CD8-positive, alpha-beta memory T cell (primary cell): ENCODE measurements at places on chromosomes 2 and 18.

DNA sequence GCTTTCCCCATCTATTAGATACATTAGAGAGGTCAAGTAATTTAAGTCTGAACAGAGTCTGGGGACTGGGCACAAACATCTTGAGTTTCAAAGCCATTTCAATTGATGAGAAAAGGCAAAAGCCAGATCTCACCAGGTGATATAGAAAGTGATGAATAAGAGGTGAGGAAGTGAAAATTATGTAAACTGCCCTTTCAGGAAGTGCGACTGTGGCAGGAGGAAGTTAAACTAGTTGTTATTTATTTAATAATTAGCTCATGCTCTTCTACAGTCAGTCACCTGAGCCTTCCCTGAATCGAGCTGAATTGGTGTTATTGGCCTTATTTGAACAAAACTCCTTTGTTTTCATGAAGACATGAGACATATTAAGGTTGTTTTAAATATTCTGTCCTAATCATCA, 115.1 kb downstream of the CDH20 start:
- no peak overlapping the region for H3K4me3 ChIP-seq
- DNase-seq, result no peak
- no peaks in the 10 kb centered on the region for H3K4me1 ChIP-seq
- no peaks in the 10 kb centered on the region for H3K27me3 ChIP-seq
- no peaks in the 10 kb centered on the region for H3K36me3 ChIP-seq

- H3K27ac ChIP-seq, result no peak overlapping the region
- no peak overlapping the region for H3K4me3 ChIP-seq
- no peak for DNase-seq
- H3K36me3 ChIP-seq, result no peaks in the 10 kb centered on the region
These were observed 21.1 kb downstream of the CPS1 start for GRCh38 chr2:210577263-210578071.

- DNase-seq, result no peak
- no peak overlapping the region for H3K27ac ChIP-seq
- no peaks in the 10 kb centered on the region for H3K4me1 ChIP-seq
- H3K27me3 ChIP-seq, result no peaks in the 10 kb centered on the region
- H3K36me3 ChIP-seq, result no peaks in the 10 kb centered on the region
- H3K4me3 ChIP-seq, result no peak overlapping the region
These were observed 57.1 kb upstream of the KLHL29 start for GRCh38 chr2:23327887-23328286.

GRCh38 chr2:236167297-236168109, 683 bp downstream of the GBX2 start:
- H3K27ac ChIP-seq, result no peak overlapping the region
- no peak overlapping the region for H3K4me3 ChIP-seq
- H3K27me3 ChIP-seq, result peaks cover 24% of the 10 kb centered on the region
- H3K36me3 ChIP-seq, result no peaks in the 10 kb centered on the region

DNA sequence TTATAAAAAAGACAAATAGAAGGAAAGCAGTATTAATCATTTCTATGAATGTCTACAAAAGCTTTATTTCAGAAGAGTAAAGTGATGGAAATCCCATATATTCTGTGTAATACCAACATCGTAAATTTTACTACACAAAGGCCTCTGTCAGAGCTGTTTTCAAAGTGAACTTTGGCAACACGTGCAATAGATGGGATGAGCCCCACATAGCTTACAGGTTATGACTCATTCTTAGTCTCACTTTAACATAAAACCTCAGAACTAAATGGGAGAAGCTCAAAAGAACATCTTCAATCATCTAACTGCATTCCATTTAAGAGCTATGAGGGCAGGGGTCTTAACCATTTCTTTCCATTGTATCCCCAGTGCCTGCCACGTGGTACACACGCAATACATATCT, 11.5 kb downstream of the VPS4B start:
- DNase-seq, result no peak
- H3K4me1 ChIP-seq, result peaks cover 24% of the 10 kb centered on the region

DNA sequence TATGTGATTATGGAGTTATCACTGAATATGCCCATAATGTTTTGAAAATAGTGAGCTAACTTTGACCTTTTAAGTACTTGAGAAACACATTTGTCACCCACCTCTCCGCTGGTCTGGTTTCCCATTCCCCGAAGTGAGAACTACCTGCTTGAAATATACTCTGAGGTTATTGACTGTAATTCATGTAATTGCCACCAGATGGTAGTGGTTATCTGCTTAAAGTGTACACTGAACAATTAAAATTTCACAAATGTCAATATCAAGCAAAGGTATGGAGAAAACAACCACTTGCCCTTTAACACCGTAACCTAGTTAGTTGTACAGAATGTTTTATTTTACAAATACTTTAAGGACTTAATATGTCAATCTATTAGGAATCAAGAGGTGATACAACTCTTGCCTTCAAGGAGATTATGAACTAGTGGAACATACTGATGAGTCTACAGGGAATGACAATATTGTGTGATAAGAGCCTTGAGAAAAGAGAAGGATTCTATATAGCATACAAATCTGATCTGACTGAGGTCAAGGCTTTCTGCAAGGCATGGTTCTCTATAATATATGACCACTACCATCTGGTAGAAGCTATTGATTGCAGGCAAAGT, 316.8 kb upstream of the KCNH7 start:
- DNase-seq, result no peak
- H3K4me3 ChIP-seq, result no peak overlapping the region
- no peaks in the 10 kb centered on the region for H3K4me1 ChIP-seq
- no peaks in the 10 kb centered on the region for H3K27me3 ChIP-seq
- H3K27ac ChIP-seq, result no peak overlapping the region
- H3K36me3 ChIP-seq, result no peaks in the 10 kb centered on the region

DNA sequence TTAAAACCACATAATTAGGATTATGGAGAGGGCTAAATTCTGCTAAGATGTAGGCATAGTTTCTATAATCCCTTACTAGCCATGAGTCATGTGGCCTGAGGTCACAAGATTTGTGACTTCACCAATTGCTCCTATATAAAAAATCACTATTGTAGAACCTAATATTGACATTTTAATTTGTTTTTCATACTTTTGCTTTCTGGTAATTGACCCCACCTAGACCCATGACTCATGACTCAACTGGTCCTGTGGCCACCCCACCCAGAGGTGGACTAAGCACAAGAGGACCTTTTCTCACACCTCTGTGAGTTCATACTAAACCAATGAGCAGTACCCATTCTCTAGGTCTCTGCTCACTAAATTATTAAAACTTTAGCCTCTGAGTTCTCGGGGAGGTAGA, 1567.5 kb upstream of the LRRTM1 start:
- no peak overlapping the region for H3K27ac ChIP-seq
- DNase-seq, result no peak
- H3K27me3 ChIP-seq, result no peaks in the 10 kb centered on the region
- no peaks in the 10 kb centered on the region for H3K36me3 ChIP-seq
